ENCODE measurements at places on chromosomes 2 and 18.

GRCh38 chr18:7844017-7844416 is 276.9 kb downstream of the PTPRM start:
- no peak for DNase-seq

- no peak for DNase-seq
These were observed 117.8 kb upstream of the NCK2 start for GRCh38 chr2:105626966-105627340.

DNA sequence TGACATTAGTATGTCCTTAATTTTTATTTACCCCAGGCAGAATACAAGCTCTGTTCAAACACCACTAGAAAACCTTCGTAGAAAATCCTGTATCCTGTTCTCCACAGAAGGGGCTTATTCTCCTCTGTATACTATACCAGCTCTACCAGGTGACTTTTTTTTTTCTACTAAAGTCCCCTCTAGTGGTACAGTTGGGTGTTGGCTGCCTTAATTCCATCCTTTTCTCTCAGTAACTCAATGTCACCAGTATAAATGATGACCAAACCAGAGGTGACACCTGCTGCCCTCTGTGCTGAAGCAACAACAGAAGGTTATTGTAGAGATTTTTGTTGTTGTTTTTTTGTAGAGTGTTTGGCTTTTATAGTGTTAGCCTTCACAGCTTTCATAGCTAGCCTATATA is 1322.0 kb downstream of the LRP1B start:
- DNase-seq: no peak

GRCh38 chr2:33370636-33371265 is 105.7 kb upstream of the RASGRP3 start:
- DNase-seq: no peak

DNA sequence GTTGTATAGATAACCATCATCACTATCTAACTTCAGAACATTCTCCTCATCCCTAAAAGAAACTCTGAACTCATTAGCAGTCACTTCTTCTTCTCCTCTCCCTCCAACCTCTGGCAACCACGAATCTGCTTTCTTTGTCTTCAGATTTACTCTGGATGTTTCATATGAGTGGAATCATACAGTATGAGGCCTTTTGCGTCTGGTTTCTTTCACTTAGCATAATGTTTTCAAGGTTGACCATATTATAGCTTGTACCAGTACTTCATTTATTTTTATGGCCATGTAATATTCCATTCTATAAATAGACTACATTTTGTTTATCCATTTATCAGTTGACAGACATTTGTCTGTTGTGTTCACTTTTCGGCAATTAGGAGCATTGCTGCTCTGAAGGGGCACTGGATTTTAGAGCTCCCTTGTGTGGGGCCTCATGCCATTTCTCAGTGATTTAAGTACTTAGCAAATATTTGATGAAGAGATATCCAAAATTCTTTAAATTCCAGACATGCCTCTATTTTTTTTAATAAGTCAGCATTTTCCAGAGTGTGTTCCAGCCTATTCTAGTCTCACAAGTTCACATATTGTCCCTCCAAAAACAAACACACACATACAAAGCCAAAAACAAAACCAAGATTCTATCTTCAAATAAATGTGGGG is 22.5 kb upstream of the MAP3K20 start:
- DNase-seq: no peak

- no peak for DNase-seq
These were observed 603.6 kb upstream of the SALL3 start for GRCh38 chr18:78376046-78376445.

DNA sequence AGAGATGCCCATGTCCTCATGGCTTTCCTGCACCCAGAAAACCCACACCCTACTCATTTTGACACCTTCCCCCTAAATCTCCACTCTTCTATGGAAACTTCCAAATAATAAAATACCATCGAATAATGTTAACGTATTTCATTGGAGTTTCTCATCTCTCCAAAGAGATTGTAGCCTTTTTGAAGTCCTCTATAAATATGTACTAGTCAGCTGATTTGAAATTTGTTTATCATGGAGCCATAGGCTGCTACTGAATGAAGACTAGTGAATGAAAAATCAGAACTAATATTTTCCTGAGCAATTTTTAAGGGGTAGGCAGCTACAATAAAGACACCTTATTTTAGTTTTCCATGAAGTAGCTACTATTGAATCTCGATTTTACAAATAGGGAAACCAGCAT is 226.1 kb upstream of the EPAS1 start:
- no peak for DNase-seq

DNA sequence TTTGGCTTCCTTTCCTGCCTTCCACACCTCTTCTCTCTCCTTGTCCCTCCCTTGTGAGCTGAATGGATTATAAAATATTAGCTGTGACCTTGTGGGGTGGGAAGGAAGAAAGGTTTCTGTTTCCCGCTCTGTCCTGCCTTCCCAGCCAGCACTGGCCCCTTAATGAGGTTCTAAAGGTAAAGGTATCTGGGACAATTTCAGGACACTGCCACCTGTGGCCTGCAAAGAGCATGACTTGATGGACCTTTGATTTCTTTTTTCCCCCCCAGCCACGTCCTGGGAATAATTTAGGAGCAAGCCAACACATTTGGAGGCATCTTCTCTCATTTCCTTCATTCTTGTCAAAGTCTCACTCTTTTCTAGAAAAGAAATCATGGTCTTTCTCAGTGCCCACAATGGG is 246.7 kb upstream of the EPAS1 start:
- no peak for DNase-seq

GRCh38 chr2:127063701-127064590 is 43.0 kb downstream of the BIN1 start:
- no peak for DNase-seq

- DNase-seq: no peak
These were observed 1067.4 kb downstream of the LRP1B start for GRCh38 chr2:141063406-141063805.

- no peak for DNase-seq
These were observed 114.3 kb downstream of the ALK start for GRCh38 chr2:29807082-29807481.

- DNase-seq: no peak
These were observed 259.1 kb downstream of the XIRP2 start for GRCh38 chr2:167147271-167147941.
